ENCODE measurements at places on chromosomes 13 and 19.

DNA sequence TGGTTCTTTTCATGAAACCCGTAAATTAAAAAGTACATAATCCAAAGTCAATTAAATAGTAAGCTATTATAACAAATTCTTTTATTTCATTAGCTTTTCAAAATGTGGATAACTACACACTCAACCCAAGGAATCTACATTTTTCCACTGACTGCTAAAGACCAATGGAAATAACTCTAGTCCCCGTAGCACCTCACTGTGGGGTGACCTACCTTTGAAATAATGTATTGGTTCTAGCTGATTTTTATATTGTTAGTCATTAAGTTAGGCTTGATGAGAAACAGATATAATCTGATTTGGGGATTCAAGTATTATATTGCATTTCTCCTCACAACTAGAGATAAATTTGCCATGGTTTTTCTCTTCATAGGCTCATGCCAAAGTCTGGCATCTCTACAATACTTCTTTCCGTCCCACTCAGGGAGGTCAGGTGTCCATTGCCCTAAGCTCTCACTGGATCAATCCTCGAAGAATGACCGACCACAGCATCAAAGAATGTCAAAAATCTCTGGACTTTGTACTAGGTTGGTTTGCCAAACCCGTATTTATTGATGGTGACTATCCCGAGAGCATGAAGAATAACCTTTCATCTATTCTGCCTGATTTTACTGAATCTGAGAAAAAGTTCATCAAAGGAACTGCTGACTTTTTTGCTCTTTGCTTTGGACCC is 37.3 kb downstream of the KL start:
- DNase-seq: no peak

DNA sequence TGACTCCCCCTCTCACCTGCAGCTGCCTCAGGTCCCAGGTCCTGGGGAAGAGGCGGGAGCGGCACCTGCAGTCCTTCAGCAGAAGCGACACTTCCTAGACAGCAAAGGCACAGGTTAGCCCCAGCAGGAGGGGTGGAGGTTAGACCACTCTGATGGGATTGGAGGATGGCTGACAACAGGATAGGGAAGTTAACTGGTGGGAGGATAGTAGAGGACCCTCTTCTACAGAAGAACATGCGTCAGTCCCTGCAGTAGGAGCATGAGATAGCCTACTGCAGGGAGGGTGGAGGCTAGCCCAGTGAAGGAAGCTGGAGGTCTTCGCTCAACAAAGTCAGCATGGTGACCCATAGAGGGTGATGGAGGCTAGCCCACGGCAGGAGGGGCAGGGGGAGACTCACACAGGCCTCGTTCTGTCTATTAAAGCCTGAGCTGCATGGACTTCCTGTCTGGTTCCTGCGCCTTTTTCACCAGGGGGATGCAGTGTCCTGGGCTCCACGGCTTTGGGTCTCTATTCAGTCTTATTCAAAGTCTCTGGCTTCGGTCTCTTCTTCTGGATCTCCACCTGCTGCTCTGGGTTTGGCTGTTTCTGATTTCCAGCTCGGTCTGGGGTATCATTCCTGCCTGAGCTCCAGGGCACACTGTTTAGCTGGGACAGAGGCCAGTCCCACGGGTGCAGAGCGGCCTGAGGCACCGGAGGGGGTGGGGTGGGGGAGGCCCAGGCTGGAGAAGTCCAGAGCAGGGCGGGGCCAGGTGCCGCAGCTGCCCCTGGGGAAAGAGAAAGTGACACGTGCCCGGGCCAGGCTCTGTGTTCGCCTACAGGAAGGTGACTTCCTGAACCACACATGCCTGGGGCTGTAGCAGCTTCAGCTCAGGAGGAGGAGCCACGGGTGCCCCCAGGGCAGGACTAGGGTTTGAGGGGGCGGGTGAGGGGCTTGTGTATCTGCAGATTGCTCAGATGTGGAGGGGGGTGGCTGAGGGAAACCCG is 7.3 kb downstream of the IFNL3 start:
- no peak for DNase-seq

DNA sequence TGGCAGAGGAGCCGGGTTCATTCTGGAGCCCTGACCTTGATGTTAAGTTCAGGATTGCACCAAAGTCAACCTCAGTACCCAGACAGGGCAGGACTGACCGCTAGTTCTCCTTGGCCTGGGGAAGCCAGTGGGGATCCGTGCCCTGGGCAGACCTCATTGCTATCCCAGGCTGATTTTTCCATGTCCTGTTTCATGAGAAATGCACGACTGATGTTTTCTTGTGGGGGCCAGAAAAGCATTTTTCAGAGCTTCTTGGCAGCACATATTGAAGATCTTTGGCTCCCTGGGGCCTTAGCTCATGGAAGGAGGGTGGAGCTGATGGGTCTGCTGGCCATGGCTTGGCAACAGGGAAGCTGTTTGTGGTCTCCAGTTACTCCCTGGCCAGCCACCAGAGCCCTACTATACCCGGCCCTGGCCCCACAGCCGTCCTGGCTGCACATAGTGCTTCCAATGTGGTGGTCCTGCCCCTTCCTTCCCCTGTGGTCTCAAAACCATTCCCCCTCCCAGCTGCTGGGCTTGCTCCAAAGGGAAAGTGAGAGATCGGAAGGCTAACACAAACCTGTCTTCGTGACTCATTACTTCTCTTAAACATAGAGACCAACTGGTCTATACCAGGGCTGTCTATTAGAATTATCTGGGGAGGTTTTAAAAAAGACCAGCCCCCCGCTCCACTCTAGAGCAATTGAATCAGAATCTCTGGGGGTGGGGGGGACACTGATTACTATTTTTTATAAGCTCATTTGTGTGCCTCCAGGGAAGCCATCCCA is 11.2 kb downstream of the IL17D start:
- peak; percentile 44 for DNase-seq

DNA sequence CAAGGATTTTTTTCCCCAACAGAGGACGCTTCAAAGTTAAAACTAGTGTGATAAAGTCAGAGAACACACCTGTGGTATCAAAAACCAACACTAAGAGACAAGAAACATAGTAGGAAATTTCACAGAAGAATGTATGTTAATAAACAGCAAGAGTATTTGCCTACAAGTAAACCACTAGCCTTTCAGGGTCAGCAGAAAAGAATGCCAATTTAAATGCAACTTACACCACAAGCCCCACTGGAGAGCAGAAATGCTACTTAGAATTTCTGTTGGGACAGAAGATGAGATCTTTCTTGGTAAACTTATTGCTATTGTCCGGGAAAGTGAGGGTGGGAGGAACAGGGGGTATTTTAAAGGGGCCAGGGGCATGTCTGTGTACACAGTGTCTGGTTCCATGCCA is 68.6 kb downstream of the STK24 start:
- DNase-seq: no peak

- peak; percentile 95 for DNase-seq
Measured at GRCh38 chr19:19821366-19821951, at the start of gene ZNF506. ZNF506 (minus strand) TSS chr19:19821750; CDS start chr19:19821603, 147 bp downstream.

- no peak for DNase-seq
Measured at GRCh38 chr19:55088021-55088451, 12.4 kb downstream of the EPS8L1 start.

DNA sequence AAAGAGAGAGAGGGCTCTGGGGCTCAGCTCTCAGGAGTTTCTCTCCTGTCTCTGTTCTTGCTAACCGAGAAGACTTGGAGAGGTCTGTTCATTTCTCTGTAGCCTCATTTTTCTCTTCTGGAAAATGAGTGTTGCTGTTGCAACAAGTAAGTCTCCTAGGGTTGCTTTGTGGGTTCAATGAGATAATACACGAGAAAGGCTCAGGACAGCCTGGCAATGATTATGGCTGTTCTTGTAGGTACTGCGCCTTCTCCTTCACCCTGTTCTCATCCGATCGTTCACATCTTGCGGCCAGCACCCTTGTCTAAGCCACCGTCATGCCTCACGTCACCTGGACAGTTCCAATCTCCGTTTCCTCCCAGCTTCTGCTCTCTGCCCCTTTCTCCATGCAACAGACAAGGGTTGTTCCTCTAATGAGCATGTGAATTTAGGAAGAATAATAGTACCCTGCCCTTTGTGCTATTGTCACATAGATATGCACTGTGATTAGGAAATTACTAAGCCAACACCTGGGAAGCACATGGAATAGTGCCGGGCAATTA is 4.2 kb downstream of the C5AR1 start:
- no peak for DNase-seq

DNA sequence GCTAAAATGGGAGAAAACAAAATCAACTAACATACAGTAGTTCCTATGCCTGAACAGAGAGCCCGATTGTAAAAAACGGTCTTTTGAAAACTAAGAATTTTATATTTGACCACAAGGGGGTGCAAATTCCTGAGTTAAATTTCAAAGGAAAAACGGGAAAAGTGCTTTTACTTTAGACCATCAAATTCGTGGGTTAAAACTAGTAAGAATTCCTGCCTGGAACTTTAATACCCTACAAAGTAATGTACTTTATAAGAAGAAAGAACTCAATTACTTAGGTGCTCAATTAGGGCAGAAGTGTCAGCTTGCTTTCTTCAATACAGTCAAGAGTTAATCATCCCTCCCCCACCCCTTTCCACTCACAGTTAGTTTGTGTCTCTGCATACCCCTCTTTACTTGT is 69.8 kb downstream of the KCNRG start:
- DNase-seq: no peak

GRCh38 chr13:48562296-48563066 is 29.6 kb upstream of the RCBTB2 start:
- DNase-seq: no peak

DNA sequence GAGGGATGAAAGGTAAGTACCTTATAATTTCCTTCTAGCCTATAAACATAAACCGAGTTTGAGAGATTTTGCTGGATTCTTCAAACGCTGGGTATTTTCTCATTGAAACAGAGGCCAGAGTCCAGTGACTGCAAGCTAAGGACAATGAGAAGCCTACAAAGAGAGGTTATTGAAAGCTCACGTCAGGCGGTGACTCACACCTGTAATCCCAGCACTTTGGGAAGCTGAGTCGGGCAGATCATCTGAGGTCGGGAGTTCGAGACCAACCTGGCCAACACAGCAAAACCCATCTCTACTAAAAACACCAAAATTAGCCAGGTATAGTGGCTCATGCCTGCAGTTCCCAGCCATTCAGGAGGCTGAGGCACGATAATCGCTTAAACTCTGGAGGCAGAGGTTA is 15.0 kb upstream of the ZNF69 start:
- DNase-seq: no peak

- no peak for DNase-seq
Measured at GRCh38 chr13:36421447-36421846, 10.8 kb upstream of the CCNA1 start.

- DNase-seq: no peak
Measured at GRCh38 chr19:1289686-1290025, 4.0 kb downstream of the EFNA2 start.

GRCh38 chr13:33927315-33927714 is 109.4 kb downstream of the RFC3 start:
- peak; percentile 60 for DNase-seq

- DNase-seq: no peak
Measured at GRCh38 chr19:31841755-31842154, 492.5 kb upstream of the TSHZ3 start.

- no peak for DNase-seq
Measured at GRCh38 chr13:87536499-87536898, 134.7 kb upstream of the SLITRK5 start.

DNA sequence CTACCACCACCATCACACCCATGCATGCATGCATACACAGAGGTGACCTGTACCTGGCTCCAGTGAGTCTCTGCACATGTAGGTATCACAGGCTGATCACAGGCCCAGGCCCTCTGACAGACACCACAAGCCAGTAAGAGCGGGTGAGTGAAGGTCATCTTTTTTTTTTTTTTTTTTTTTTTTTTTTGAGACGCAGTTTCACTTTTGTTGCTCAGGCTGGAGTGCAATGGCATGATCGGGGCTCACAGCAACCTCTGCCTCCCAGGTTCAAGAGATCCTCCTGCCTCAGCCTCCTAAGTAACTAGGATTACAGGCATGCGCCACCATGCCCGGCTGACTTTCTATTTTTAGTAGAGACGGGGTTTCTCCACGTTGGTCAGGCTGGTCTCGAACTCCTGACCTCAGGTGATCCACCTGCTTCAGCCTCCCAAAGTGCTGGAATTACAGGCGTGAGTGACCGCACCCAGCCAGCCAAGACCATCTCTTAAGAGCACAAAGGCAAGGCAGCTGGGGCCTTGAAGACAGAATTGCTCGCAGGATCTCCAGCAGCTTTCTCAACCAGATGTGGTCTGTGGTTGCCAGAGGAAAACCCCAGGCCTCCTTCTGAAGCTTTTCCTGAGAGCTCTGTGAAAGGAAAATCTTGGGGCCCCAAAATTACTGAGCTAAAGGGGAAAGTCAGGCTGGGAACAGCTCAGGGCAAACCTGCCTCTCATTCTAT is 3.2 kb upstream of the NKG7 start:
- DNase-seq: no peak

- no peak for DNase-seq
Measured at GRCh38 chr13:111122056-111122455, 6.9 kb downstream of the ARHGEF7 start.

DNA sequence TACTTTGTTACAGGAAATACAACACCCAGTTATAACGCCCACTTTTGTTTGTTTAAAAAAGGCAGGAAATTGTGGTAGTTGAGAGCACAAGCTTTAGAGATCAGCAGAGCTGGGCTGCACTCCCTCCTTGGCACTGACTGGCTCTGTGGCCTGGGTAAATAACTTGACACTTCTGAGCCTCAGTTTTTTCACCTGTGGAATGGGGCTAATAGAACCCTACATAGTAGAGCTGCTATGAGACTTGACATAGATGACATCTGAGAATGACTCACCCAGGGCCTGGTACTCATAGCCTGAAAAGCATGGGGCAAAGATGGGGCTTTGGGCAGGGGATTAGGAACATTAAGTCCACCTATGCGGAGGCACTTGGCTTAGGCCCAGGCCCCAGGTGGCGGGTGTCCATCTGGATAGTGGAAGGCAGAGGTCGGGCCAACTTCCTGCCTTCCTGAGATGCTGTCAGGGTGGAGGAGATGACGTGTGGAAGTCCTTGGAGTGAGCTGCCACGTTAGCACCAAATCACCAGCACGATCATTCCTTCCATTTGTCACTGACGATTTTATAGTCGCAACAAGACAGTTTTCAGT is 159.1 kb downstream of the KATNAL1 start:
- no peak for DNase-seq

DNA sequence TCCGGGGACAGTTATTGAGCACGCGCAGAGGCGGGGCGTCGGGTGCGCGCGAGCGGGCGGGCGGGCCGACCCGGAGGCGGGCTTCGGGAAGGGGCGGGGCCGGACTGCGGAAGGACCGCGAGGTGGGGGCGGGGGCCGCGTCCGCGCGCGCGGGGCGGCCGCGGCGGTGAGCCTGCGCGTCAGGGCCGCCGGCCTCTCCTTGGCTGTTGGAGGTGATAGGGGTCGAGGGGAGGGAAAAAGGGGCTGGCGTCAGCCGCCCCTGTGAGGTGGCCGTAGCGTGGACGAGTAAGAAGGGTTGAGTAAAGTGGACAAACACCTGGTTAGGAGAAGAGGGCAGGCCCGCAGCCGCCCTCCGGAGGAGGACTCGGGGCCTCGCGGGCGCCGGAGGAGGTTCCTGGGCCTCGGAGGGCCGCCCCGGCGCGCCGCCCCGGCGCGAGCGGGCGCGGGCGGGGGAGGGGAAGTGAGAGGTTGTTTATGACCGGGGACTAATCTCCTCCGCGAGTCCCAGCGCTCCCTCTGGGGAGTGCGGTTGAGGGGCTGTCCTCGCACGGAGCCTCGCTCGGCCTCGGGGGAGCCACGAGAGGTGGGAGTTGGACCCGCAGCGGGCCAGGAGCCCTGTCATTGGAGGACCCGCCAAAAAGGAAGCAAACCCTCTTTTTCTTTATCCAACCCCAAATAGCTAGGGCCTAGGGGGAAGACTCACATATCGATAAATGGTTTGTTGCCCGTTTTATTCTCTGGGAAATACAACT is 547 bp upstream of the INTS6 start:
- DNase-seq: peak; percentile 50

- DNase-seq: no peak
Measured at GRCh38 chr19:39969681-39970424, 1.1 kb upstream of the PSMC4 start.

Measured in GM04504 (cell line).